Stimulated activated CD4-positive, alpha-beta T cell treated with anti-CD3 and anti-CD28 coated beads, TNF-alpha, amount 100 ng/mL, for 1 hour (primary cell): ENCODE measurements at places on chromosomes 1 and 21.

- no peak for DNase-seq
These were observed 45.1 kb upstream of the MUTYH start for GRCh38 chr1:45385302-45385701.

- no peak for DNase-seq
These were observed 4.7 kb downstream of the KRTAP10-8 start for GRCh38 chr21:44616591-44616926.

GRCh38 chr1:34341896-34342295, 165.2 kb downstream of the C1orf94 start:
- no peak for DNase-seq

DNA sequence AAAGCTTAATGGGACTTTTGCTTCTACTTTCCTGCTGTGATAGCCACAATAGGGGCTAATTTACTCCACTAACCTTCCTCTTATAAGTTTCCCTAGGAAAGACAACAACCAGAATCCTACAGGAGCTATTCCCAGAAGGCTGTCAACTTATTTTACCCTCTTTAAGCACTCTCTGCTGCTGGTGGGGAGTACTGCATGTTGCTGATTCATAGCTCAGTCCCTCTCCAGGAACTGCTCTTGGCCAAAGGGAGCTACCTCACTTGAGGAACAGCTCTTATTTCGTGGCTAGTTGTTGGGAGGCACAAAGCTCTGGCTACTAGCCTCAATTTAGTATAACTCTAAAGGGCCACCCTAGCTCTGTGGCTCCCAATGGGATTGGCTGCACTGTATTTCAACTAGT, 37.2 kb downstream of the ADSS2 start:
- DNase-seq, result no peak

DNA sequence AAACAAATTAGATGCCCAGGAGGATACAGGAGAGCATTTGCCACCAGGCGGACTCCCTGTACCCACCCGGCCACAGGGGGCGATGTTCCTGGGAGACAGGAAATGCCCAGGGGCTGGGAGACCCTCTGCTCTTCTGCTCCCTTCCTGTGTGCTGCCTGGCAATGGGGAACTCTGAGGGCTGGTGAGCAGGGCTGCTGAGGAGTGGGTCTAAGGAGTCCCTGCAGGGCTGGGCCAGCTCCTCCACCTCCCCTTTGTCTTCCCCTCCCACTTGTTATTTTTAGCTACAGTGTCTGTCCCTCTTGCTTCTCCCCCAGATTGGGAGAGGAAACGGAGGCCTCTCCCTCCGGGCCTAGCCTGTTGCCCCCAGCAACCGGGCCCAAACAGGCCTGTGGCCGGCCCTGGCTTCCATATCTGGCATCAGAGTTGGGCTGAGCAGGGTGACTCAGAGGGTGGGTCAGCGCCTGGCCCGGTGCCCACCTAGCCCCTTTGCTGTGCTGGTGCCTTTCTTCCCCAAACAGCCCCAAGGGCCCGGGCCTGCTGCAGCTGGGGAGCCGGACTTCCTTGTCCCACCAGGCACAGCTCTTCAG, 11.6 kb downstream of the LMNA start:
- DNase-seq, result no peak

DNA sequence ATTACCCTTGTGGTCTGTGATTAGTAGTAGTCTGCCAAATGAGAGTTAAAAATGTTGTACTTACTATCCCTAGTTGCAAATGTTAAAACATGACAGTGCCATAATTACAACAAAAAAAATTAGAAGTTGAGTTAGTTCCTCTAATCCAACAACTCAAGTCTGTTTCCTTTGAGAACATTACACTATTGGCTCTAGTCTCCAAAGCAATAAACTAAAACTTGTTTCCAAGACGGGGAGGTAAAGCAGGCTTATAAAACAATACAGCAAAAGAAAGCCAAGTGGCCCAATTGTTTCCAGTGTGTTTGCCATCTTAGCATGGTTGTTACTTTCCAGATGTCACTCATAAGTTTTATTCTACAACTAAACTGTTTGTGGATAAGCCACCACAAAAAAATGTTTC, 11.6 kb downstream of the KYAT3 start:
- no peak for DNase-seq

DNA sequence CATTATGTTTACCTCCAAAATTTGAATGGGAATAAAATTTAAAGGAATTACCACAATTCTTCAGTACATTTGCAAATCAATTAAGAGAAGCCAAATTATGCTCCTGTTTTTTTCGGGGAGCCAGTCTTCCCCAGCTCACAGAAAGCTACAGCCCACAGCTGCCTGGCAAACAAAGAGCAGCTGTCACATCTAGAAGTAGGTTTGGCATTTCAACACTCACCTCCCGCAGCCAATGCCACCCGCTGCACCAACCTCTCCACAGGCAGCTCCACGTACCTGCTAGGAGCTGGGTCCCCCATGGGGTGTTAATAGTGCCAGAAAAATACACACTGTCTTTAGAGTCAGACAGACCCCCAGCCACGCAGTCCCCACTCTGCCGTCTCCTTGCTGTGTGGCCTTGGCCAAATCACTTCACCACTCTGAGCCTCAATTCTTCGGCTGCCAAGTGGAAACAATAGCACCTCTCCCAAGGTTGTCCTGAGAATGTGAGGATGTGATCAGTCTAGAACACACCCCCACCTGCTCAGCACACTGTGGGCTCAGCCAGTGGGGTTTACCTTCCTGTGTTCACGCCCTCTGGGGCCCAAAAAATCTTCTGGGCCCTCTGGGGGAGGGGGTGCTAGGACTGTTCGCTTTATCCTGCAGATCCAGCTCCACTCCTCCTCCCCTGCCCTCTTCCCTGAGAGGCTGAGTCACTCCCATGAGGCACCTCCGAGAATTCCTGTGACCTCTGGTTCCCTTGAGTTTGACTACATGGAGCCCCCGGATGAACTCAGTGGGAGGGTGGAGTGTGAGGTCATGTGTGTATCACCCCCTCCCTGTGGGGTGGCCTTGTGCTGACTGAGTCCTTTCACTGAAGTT, 204.3 kb upstream of the GRIK3 start:
- DNase-seq, result no peak

DNA sequence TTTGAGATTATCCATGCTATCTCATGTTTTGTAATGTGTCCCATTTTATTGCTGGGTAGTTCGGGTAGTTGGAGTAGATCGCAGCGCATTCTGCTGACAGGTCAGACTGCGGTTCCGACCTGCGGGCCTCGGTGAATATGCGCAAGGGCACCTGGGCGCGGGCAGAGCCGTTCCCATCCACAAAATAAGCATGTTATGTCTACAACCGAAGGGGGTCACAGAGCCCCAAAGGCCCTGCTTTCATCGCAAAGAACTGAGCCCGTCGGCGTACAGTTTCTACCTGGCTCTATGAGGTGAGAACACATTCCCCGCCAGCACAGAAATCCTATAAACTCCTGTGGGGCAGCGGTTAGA, 88.4 kb downstream of the PRKAB2 start:
- no peak for DNase-seq

- no peak for DNase-seq
These were observed 20.1 kb downstream of the ANKRD13C start for GRCh38 chr1:70334436-70334835.

DNA sequence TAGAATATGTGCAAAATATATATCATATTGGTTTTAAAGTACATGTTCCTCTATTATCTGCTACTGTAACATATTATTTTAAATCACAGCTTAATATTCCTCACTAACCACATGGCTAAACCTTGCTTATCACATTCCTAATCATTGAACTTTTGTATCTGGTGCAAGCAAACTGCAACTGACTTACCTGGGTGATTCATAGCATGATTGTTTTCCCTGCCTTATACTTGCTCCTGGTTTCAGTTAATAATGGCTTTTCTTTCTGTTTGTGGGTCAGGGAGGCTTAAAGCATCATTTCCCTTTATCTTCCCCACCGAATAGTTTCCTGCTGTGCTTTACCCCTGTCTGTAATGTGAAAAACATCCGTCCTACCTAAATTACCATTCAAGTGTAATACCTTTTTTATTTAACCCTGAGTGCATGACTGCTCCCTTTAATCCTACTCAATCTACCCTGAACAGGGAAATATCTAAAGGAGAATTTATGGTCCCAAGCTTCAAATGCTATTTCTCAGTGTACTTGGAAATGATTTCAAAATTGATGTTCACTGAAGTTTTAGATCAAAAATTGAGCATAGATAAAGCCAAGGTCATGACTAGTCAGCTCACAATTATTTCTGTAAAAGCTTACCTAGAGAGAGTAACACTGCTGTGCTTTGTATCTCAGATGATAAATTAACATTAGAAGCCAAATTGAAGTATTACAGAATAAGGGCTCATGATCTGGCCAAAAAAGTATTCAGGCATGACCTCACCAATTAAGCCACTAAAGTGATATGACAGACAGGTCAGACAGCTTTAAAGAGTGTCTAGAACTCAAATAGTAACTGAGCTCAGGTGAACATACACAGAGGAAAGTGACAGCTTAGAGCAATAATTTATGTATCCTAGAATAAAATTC, 507.1 kb downstream of the BRINP3 start:
- no peak for DNase-seq

- DNase-seq, result no peak
These were observed 1.8 kb upstream of the GBP5 start for GRCh38 chr1:89274411-89274857.

- no peak for DNase-seq
These were observed 39.1 kb downstream of the KCNC4 start for GRCh38 chr1:110249256-110249655.
